ENCODE measurements at places on chromosomes 16 and 17.

DNA sequence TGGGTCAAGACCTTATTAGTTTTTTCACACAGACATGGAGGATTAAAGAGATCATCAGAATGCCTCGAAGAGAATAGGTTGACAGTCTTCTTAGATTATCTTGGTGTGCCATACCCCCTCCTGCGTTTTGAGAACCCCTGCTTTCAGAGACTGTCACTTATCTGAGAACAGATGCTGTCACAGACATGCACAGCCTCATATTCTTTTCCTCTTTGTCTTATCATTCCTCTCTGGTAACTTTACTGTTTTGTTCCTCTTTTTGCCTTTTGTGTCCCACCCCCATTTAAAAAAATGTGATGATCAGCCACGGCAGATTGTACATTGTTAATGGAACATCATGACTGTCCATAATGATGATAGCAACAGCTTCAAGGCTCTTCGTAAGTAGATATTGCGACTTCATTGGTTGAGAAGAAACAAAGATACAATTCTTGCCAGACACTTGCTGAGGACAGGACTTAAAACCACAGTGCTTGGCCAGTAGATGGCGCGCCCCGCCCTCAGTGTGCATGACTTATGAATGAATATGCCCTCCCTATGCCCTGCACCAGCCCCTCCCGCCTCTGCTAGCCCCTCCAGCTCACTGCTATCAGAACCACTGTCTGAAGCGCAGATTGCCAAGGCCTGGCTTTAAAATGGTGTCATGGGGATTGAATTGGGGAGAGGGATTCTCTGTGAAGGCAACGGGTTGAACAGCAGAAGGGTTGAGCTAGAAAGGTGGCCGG is 2.6 kb upstream of the PITPNC1 start:
- DNase-seq: peak; percentile 15

- DNase-seq: no peak
Observed at GRCh38 chr16:89106533-89107202, 13.0 kb downstream of the ACSF3 start.

DNA sequence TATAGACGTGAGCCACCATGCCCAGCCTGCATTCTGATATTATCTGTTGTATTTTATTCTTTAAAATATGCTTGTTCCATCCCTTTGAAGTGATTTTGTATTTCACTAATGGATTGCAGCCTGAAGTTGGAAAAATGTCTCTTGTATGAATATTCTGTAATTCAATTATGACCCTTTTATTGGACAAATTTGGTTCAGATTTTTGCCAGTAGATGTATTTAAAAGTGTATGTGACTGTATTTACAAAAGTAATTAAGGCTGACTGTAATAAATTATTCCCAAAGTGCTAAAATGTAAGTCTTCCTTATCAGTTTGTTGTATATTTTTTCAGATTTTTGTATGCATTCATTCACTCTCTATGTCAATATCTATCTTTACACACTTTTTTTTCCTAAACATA is 23.8 kb downstream of the PPM1E start:
- no peak for DNase-seq

DNA sequence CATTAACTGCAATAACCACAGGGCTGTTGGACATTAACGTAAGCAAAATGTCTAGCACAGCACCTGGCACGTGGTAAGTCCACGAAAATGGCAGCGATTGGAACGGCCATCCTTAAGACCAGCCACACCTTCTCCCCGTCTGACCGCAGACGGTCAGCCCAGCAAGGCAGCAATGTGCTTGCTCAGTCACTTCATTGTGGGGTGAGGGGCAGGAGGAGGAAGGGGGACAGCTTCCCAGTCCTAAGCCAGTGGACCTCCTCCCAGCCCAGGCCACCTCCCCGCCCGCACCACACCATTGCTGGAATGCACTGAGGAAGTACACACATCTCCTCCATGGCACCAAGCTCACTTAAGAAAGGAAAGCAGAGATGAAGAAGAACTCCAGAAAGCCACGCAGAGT is 8.6 kb upstream of the MYLK3 start:
- DNase-seq: no peak

DNA sequence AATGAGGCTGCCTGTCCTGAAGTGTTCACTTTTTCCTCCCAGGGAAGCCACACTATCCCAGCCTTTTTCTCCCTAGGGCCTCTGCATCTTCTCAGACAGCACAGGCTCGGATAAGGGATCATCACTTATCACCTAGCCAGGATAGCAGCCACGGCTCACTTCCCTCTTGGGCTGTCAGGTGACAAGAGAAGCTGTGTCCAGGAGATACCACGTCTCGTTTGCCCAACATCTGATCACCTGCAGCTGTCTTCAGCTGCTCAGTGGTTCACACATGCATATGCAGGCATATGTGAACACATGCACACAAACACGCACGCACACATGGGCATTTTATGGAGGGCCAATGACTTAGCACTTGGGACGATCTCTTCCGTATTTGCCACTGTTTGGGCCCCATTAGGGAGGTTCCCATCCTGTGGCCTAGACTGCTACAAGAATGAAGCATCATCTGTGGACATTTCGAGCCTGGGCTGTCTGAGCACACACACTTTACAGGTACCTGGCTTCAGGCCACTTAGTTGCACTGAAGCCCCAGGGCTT is 32.4 kb upstream of the ADORA2B start:
- DNase-seq: no peak

- DNase-seq: no peak
Observed at GRCh38 chr16:66267292-66268014, 99.0 kb upstream of the CDH5 start.

DNA sequence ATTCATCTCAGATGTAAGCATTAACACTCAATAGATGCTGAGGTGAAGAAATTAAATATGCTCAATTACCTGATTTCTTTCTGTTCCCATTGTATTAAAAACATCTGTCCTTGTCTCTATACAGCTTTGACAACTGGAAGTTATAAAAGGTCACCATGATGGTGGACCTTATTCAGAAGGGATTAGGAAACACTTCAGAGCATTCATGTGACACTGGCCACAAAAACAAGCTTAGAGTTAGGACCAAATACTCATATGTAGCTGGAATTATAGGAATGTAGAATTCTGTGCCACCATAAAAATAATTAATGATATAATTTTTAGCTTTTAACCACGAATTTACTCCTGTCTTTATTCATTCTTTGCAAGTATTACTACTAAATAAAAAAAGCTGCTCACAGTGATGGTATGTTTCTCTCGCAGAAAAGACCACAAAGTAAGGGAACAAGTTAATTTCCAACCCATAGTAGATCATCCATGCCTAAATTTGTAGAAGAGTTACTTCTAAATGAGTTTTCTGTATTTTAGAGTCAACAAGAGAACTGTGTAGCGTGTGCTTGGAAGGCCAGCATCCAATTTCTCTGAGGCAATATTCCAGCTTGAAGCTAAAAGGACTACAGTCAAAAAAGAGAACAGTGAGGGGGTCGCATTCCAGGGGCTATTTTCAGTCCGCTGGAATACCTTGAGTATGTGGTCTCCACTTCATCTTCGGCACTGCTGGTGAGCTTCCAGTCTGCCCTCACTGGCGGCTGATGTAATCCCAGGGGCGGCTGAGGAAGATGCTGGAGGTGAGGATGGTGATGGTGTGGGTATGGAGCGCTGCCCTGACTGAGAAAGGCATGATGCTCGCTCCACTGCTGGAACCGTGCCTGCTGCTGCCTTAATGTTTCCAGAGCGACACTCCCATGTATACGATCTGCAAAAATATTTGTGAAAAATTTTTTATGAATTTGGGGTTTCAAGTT is 63.7 kb downstream of the CACNG1 start:
- no peak for DNase-seq

DNA sequence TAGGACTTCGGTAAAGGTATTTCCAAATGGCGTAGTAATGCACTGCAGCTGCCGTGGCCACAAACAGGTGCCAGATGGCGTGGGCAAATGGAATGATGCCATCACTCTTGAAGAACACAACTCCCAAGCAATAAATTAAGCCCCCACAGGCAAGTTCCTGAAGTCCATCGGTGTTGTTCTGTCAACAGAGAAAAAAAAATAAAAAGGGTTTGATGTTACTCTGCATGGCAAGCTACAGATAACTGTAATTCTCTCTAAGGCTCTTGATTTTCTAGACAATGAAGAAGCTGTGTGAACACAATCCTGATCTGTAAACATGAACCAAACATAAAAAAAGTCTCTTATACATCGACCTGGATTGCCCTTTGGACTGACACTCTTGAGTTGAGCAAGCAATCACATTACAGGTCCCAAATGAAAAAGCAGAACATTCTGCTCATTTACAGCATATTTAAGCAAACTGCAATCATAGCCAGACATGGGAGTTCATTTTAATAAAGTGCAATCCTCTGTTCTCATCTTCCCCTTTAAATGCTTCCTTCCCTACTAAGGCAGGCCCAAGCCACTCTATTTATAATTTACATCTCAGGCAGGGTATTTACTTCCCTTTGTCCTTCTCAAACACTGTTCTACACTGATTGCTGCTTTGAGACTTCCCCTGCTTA is 27.1 kb downstream of the MMD start:
- no peak for DNase-seq

DNA sequence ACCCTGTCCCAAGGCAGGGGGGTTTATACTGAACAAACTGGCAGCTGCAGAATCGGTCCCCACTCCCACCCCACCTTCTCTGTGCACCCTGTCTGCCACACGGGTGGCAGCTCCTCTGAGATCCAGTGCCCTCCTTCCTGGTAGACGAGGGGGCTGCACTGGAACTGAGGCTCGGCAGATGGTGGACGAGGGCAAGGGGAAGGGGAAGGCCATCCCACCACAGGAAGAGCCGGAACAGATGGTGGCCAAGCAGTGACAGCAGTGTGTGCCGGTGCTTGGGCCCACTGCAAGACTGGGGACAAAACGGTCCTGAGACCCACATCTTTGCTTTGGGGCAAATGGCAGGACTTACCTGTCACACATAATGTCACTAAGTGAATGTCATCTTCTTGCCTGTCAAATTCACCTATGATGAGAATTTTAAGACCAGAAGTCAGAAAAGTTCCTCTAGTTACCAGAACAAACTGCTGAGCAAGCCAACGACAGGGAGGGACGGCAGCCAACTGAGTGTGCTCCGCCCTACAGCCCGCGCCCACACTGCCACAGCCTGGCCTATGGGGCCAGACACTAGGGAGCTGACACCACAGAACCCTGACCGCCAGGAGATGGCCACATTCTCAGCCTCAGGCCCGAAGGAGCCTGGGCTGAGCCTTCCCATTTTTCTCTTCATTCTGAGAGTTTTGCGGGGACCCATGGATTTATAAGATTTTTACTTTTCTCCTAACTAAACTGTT is 14.4 kb downstream of the NTAN1 start:
- no peak for DNase-seq

GRCh38 chr17:1563786-1564613 is 1.4 kb upstream of the PITPNA start:
- DNase-seq: no peak

DNA sequence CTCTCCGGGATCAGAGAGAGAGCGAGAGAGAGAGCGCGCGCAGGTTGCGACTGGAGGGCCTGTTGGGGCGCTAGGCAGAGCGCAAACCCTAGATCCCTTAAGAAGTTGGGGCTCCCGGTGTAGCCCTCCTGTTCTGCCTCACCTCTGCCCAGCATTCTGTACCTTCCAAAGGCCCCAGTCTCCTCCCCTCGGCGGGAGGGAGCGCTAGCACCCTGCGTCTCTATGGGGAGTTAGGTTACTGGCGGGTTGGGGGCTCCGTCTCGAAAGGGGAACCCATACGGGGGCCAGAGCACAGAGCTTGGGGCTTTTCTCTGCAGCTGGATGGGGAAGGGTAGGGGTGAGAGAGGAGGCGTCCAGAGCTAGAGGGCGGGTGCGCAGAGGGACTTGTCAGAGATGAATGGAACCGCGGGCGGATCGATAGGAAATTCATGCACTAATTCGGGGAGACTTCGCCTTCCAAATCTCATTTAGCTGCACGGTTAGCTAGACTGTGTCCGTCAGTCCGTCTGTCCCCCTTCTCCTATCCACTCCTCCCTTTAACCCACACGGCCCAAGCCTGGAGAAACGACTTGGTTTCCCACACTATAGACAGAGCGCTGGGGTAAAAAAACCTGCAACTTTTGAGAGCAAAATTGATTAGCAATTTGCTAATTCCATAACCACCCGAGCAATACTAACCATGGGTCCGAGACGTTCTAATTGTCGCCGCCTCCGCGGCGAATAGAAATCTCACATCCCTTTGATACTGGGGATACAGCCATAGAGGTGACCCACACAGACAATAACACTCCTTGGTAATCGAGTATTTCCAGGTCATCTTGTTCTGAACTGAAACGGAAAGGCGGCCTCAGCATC is 693 bp upstream of the HOXB4 start:
- no peak for DNase-seq

DNA sequence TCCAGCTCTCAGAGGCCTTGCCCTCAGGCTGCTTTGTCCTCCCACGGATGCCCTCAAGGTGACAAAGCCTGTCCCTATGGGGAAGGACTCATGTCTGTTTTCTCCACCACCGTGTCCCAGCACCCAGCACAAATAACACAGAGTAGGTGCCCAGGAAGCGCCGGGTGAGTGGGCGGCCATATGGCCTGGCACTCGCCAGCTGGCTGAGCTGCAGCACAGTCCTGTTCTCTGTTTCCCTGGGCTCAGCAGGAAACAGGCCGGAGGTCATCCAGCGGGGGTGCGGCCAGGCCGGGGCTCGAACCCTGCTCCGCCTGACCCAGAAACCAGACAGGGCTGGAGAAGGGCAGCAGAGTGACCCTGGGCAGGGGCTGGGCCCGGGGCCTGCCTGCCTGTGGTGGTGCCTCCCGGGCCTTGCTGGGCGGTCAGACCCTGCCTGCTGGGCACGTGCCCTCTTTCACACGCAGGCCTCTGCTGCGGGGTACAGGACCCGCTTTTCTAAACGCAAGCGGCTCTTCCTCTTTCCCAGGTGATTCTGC is 139.0 kb upstream of the CIBAR2 start:
- DNase-seq: no peak

GRCh38 chr17:6065351-6065750 is 4.8 kb upstream of the WSCD1 start:
- no peak for DNase-seq

DNA sequence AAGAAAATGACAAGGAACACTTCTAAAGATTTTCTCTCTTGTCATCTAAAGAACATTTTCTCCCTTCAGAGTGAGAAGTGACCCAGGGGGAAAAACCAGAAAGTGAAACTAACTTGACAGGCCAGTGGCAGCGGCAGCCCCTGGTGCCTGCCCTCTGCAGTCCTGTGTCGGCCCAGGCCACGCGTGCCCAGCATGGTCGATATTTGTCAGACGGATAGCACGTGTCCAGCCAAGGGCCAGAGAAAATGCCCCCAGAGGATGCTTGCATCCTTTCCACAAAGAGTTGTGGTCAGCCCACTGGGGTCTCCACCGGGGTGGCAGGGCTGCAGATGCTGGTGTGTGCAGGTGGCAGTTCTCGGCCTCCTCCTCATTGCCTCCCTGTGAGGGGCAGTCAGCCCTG is 176.6 kb downstream of the RAB11FIP4 start:
- no peak for DNase-seq

GRCh38 chr17:34556384-34556783 is 23.0 kb upstream of the TMEM132E start:
- DNase-seq: no peak

- no peak for DNase-seq
Observed at GRCh38 chr17:46756861-46757260, 61.6 kb downstream of the WNT3 start.

DNA sequence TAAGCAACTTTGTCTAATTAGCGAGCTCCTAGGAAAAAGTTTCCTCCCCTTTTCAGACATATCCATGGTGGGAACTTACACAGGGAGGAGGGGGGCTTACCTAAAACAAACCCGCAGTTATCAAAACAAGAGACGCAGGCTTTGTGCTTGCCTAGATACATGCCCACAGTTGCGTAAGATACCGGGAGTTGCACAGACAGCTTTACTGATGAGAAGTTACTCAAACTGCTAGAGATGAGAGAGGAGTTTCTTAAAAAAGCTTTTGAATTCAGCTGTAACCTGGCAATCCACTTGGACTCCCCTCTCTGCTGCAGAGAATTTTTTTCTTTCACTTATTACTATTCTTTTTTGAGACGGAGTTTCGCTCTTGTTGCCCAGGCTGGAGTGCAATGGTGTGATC is 6.8 kb upstream of the ZP2 start:
- DNase-seq: no peak

All from NCI-H1417 treated with DMSO at 0.1 percent for 48 hours (cell line).